ENCODE measurements at places on chromosomes 5 and 9.

GRCh38 chr5:137563646-137564397 lies 64.7 kb upstream of the SPOCK1 start:
- DNase-seq, result no peak

GRCh38 chr5:154627698-154628678 lies 127.2 kb upstream of the LARP1 start:
- DNase-seq, result no peak

GRCh38 chr5:137192293-137192743 lies 306.8 kb downstream of the SPOCK1 start:
- DNase-seq, result no peak

- no peak for DNase-seq
These were observed 41.1 kb downstream of the UBE2QL1 start for GRCh38 chr5:6489643-6490185.

GRCh38 chr9:121839726-121840500 lies 188.5 kb downstream of the DAB2IP start:
- DNase-seq, result no peak

- DNase-seq, result no peak
These were observed 102.3 kb downstream of the ENC1 start for GRCh38 chr5:74538206-74538661.

GRCh38 chr9:75108571-75108970 lies 20.3 kb downstream of the OSTF1 start:
- DNase-seq, result no peak

DNA sequence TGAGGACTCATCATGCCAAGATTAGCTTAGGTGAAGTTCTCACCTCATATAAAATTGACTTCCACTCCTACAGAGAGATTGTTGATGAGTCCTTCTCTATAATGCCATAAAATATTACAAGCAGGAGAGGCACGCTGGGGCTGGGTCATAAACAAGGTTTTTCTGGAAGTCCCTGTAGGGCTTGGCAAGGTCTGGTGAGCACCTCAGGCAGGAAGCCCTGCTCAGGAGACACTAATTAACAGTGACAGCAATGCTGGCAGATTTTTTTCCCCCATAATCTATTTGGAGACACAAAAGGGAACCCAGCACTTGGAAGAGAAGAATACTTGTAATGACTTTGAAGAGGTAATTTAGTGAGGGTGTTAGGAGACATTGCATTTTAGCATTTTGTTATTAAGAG lies 118.7 kb downstream of the DIRAS2 start:
- DNase-seq, result no peak

- DNase-seq, result no peak
These were observed 310.9 kb downstream of the PSAT1 start for GRCh38 chr9:78607853-78608252.

- no peak for DNase-seq
These were observed 188.2 kb downstream of the TRIO start for GRCh38 chr5:14331386-14331781.

GRCh38 chr5:1875843-1876659 lies 6.7 kb downstream of the IRX4 start:
- no peak for DNase-seq

DNA sequence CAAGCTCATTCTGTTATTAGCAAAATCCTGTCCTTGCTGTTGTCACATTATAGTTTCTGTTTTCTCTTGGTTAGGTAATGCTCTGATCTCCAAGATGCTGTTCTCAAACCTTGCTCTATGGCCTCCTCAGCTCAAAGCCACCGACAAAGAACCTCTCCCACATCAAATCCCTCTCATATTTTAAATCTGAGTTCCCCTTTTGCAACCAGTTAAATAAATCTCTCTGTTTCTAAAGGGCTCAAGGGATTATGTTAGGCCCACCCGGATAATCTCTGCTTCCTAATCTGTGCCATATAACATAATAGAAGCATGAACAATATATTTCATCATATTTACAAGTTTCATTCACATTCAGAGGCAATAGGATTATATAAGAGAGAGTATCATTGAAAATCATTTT lies 286.0 kb downstream of the CYLC2 start:
- DNase-seq, result no peak

GRCh38 chr5:135887447-135887864 lies 8.2 kb downstream of the IL9 start:
- DNase-seq, result peak; percentile 26

GRCh38 chr9:36099718-36100117 lies 36.8 kb upstream of the GLIPR2 start:
- no peak for DNase-seq

DNA sequence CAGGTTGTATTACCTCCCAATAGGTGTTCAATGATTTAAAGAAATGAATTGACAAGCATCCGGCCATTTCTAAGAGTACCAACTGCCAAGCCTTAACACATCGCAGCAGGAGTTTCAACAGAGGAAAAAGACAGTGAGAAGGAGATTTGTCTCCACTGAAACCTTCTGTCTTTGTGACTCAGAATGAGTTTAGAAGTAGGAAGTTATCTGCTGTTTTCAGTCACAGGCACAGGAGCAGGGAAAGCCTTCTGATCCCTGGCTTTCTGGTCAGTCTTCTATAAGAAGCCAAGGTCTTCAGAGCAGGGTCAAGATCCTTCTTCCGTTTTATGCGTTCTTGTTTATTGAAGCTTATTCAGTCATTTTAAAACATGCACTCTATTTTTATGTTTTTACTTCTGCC lies 390.7 kb upstream of the PCSK5 start:
- DNase-seq, result no peak

DNA sequence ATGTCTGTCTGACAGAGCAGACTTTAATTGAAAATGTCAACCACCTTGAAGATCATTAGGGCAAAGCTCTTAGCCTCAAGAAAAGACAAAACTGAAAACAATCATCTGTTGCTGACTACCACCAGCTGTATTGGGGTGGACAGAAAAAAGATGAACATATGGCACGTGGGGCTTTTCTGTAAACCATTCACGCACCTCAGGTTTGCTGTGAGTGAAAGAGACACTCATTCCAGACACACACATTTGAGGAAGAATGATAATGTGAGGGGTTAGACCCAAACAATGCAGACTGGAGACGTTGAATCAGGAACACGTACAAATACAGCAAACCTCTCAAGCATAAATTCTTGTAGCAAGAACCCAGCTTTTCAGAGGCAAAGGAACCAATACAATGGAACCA lies 158.7 kb downstream of the EBF1 start:
- DNase-seq, result no peak

- no peak for DNase-seq
These were observed 228.1 kb upstream of the DAPK1 start for GRCh38 chr9:87269296-87270176.

GRCh38 chr5:8750100-8750499 lies 795.8 kb downstream of the SEMA5A start:
- DNase-seq, result no peak

- peak; percentile 1 for DNase-seq
These were observed 415.4 kb upstream of the SEMA6A start for GRCh38 chr5:116989995-116990394.

- DNase-seq, result no peak
These were observed 19.1 kb downstream of the URM1 start for GRCh38 chr9:128390150-128390812.

DNA sequence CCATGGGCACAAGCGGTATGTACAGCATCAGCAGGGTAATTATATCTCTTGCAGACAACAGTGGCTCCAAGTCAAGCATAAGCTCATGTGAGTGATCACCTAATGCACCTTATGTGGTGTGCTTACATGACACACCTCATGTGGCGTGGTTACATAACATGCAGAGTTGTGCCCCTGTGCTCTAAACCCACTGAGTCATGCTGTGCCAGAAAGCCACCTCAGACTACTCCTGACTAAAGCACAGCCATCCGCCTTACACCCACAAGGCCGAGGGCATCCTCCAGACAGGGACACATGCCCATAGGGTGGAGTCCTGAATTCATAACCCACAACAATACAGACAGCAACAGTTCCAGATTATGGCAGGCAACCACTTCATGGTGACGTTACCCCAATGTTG lies 163.7 kb upstream of the SLC30A5 start:
- no peak for DNase-seq

GRCh38 chr5:62260513-62260912 lies 45.5 kb upstream of the KIF2A start:
- DNase-seq, result no peak

DNA sequence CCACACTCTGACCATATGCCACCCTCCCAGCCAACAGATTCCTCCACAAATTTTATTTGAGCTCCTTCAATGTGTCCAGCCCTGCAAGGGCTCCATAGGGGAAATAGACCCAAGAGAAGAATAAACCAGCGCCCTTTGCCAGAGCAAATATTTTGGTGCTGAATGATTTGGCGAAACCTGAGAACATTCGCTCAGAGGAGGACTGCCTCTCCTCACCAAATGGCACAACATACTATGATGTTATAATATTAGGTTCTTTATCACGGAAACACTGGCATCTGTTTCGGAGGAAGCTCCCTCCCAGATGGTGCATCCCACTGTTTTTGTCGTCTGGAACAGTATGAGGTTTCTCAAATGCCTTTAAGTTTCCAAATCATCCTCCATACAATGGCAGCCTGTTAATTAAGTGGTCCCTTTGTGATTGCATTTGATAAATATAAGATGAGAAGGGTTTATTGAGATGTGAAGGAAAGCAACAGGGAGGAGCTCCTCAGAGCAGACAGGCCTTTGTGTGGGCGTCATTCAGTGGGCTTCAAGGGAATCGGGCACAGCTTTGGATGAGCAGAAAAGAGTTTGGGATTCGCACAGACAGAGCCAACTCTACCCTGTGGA lies 139.1 kb upstream of the ADRA1B start:
- DNase-seq, result no peak

DNA sequence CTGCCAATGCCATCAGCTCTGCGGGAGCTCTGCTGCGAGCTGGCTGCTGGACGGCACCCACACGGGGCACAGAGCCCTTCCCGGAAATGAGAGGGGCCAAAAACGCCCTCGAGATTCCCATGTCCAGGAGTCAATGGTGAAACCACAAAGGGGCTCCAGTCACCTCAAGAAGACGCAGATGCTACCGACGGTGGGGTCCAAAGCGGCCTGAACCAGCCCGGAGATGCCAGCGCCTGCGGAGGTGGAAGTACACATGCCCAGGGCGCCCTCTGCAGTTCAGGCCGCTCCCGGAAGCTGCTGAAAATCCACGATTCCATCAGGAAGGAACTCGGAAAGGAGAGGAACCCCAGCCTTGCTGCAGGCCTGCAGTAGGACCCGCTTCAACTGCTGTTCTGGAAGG lies 82.4 kb upstream of the SELENOP start:
- peak; percentile 55 for DNase-seq

DNA sequence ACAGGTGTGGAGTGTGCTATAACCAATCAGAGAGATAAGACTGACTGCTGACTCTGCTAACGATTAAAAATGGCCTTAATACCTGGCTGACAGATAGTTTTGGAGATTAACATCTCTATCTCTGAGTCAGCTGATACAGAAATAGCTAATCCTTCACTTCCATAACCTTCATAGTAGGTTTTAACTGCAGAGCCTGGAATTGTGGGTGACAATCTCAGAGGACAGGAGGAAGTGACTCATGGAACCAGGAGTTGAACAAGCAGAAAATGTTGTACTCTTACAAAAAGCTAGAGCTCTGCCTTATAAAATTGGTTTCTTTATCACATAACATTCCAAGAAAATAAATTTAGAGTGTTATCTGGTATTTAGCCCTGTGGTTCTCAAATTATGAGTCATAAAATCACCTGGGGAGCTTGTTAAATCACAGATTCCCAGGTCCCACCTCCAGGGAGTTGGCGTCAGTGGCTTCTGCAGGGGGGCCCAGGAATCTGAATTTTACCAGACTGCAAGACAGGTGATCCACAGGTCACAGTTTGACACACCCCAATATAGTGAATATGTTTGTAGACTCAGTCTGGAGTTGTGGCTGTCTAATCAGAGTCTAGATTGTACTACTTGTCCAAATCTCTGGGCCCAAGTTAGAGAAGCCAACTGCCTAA lies 44.4 kb upstream of the AFAP1L1 start:
- DNase-seq, result no peak

GRCh38 chr9:755454-756381 lies 85.8 kb upstream of the DMRT1 start:
- no peak for DNase-seq

DNA sequence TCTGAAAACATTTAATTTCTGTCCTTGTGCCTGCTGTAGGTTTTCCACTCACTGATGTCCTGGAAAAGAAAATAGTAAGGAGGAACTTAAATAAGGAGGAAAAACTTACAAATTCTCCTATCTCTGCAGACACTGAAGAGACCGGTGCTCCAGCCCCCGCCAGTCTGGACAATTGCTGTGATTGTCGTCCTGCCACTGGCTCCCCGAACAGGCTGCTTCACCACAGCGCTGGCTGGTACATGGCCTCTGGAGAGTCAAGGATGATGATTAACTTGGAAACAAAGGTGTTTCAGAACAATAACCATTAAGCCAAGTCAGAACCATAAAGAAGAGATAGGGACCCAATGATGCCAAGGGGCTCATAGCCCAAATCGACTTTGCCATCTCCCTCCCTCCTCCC lies 7.3 kb downstream of the PLAC8L1 start:
- no peak for DNase-seq

- DNase-seq, result no peak
These were observed 1.3 kb downstream of the SLC35D2 start for GRCh38 chr9:96382175-96382574.

- no peak for DNase-seq
These were observed at the start of gene SUSD1 for GRCh38 chr9:112174965-112175795. TSS of gene SUSD1 (minus strand) at chr9:112175297. CDS start at chr9:112175235, 62 bp downstream.

- DNase-seq, result no peak
These were observed 158.8 kb upstream of the SPEF2 start for GRCh38 chr5:35458824-35459207.

DNA sequence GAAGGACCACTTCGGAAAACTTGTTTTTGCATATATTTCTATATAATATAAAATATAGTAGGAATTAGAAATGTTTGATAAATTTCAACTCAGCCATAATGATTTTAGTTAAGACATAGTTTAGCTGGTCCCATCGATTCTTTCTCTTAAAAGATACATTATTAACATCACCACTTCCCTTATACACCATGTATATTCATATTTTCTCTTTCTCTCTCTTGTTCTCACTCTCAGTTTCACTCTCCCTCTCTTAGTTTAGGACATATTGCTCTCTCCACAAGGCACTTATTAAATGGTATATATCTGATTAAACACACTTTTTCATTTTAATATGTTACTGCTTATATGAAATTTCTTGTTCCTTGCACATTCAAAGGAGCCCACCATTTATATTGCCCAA lies 90.1 kb upstream of the RASEF start:
- DNase-seq, result no peak

Measured in NCI-H1930 (cell line).